ENCODE measurements at places on chromosomes 11 and 22.

DNA sequence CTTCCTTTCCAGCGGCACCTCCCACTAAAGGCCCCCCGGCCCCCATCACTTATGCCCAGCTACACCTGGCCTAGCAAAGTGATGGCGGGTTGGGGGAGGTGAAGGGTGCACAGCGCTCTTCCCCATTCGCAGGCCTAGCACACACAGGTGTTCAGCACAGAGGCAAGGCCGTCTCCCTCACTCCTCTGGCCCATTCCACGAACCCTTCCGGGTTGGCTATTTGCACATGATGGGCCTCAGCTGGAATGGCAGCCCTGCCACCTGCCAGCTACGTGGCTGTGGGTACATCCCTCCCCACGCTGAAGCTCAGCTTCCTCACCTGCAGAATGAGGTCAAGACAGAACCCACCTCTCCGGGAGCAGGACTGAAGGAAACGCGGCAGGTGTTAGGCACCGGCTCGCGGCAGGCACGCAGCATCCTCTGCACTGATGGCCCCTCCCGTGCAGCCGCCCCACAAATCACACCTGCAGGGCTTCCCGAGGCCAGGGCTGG is 4.8 kb downstream of the KIAA0930 start:
- no peak for DNase-seq

- no peak for DNase-seq
Measured at GRCh38 chr11:94673951-94674491, 94.1 kb upstream of the AMOTL1 start.

GRCh38 chr11:122159173-122159721 is 43.2 kb upstream of the BLID start:
- no peak for DNase-seq

- DNase-seq = no peak
Measured at GRCh38 chr11:113721462-113722066, 15.5 kb upstream of the TMPRSS5 start.

GRCh38 chr22:21712751-21713427 is 22.7 kb downstream of the YPEL1 start:
- peak; percentile 57 for DNase-seq

DNA sequence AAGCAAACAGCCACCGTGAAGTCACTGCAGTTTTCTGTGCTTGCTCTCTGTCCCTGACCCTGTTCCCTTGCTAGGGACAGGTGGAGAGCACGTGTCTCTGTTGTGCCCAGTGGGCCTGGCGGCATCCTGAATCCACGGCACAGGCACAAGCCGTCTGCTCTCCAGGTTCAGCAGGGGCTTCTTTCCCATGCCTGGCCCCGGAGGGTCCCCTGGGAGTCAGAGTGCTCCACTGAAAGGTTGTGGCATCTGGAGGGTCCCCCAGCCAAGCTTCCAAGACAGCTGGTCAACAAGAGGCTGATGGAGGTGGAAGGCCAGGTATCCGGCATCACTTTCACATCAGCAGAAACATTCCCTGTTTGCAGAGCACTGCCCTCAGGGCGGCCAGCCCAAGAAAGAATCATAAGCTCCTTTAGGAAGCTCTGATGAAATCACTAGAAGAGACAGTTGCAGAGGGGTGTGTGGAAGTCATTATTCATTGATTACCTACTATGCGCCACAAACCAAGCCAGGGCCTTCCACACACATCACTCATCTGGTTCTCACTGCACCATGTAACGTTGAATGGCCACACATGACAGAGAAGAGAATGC is 346.4 kb upstream of the B3GAT1 start:
- DNase-seq = no peak

DNA sequence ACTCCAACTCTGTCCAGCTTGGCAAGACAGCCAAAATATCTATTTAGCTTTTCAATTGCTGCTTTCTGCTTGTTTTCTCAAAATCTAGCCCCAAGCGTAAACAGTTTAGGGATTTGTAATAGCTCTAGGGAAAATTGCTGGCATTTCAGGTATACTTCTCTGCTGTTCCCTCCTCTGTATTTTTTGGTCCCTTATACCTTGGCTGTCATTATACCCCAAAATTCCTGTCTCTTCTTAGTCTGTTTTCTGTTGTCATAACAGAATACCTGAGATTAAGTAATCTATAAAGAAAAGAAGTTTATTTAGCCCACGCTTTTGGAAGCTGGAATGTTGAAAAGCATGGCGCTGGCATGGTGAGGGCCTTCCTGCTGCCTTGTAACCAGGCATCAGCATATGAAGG is 23.5 kb downstream of the MCAM start:
- no peak for DNase-seq

DNA sequence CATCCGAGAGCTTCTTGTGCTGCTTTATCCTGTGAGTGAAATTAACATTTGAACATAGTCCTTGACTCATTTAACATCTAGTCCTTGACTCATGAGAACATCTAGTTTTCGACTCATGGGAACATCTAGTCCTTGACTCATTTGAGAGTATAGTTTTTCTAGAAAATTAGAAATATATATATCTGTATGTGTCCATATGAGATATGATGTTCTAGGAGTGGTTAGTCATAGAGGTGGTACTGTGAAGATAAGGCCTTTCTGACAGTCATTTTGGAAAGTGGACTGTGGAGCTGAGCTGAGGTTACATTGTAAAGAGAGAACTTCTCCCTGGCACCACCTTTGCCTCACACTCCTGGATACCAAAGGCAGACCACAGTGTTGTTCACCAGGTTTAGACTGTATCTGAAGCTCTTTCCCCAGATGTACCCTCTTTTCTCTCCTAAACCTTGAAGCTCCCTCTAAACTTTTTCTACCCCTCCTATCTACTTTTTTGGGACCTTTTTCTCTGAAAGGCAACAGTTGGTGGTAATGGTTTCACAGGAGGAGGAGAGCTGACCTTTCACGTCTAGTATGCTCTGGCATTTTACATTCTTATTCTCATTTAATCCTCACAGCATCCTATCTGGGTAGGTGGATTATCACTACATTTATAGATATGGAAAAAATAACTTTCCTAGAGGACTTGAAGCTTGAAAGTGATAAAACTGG is 67.2 kb downstream of the PPP2R1B start:
- no peak for DNase-seq

DNA sequence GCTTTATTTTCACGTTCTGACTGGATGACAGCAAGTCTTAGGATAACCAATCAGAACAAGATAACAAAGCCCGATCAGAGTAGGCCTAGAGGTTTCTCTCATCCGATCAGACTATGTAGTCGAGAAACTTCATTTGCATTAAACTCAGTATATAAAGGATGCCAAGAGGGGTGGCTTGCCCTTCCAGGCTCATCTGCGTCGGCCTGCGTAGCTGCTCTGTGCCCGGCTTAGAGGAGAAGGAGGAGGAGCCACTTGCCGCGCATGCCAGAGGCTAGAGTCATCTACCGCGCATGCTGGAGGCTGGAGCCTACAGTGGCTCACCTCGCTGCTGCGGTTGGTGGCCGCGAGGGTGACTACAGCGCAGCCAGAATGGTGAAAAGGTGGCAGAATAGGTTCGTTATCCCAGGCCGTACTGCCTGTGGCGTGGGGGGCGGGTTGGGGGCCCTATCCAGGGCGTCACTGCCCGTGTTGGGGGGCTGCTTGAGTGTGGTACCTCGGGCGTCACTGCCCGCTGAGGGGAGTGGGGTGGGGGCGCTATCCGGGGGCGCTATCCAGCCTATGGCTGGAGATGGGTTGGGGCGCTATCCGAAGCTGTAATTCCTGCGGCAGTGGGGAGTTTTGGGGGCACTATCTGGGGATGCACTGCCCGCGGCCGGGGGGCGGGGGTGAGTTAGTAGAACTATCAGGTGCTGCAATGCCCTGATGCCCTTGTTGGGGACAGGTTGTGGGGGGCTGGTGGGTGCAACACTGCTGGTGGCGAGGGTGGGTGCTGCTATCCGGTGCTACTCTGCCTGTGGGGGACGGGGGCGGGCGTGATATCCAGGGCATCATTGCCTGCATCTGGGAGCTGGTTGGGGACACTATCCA is at the start of gene RFPL2:
RFPL2 (minus strand) TSS at position 218 of the 867 bp plus-strand sequence. CDS start 2,622 bp downstream, outside the sequence.
- DNase-seq = peak; percentile 44

- no peak for DNase-seq
Measured at GRCh38 chr22:37240941-37241320, 3.1 kb downstream of the RAC2 start.

DNA sequence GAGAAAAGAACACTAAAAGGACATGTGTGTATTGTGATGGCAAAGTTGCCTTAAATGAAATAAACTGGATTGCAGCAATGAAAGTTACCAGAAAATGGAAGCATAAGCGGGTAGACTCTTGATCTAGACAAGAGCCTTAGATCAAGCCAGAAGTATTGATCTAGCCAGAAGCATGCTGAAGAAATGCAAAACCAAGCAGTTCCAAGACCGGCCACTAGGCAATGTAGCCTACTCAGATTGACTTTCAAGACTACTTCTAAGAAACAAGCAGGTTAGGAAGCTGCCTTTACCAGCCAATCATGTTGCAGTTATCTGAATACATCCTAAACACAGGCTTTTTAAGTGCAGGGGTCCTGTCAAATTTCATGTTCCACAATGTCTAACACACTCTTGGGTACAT is 54.6 kb downstream of the KCNA4 start:
- DNase-seq = no peak

- no peak for DNase-seq
Measured at GRCh38 chr11:71504531-71504930, 22.5 kb upstream of the KRTAP5-7 start.

DNA sequence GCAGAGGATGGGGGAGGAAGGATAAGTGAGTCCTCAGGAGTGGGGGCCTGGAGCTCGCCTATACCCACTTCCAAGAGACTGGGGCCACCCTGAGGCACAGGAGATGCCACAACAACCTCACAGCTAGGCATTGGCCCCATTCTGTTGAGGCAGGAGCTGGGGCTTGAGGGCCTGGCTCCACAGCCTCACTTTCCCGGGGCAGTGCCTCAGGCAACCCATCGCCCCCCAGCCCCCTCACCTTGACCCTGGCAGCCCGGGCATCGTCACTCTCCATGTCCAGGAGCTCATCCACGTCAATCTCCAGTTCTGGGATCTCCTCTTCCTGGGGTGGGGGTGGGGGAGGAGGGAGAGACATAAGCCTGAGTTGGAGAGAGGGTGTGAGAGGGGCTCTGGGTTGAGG is 1.8 kb downstream of the PPP1R14B start:
- no peak for DNase-seq

DNA sequence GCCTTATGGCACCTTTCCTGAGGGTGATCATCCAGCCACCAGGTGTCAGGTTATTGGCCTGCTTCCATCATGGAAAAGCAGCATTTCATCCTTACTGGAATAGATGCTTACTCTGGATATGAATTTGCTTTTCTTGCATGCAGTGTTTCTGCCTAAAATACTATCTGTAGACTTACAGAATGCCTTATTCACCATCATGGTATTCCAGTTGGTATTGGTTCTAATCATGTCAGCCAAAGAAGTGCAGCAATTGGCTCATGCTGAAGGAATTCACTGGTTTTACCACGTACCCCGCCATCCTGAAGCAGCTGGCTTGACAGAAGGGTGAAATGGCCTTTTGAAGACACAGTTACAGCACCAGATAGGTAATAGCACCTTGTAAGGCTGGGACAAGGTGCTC is 194.2 kb downstream of the AASDHPPT start:
- DNase-seq = no peak

DNA sequence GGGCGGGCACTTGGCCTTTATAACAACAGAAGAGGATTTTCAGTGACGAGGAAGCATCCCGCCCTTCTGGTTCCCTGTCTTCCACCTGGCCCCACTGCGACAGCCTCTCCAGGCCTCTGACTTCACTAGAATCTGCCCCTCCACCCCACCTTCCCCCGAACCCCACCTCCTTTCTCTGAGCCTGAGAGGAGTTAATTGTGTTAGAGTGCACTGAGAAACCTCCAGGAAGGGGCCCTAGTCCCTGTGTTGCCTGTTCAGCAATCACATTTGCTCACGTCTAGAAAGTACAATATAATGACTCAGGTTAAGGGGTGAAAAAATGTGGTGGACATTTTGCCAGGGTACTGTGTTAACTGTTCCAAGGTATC is 38.8 kb downstream of the PTPRJ start:
- peak; percentile 41 for DNase-seq

GRCh38 chr11:121464352-121464946 is 11.7 kb upstream of the SORL1-AS1 start:
- DNase-seq = peak; percentile 68

DNA sequence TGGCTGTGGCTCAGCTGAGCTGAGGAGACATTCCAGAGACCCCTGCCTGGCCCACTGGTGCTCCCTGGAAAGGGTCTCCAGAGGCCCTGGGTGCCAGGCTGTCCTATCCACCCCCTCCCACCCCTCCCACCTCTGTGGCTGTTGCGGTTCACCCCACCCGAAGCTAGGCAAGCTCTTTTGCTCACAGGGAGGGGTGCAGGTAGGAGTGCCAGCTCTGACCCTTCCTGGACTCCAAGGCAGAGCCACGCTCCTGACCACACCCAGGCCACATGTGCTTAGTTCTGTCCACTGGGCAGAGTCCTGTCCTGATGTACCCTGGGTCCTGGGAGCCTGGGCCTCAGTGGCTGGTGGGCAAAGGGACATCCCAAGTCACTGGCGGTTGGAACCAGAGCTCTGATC is 16.4 kb downstream of the IL17REL start:
- no peak for DNase-seq

DNA sequence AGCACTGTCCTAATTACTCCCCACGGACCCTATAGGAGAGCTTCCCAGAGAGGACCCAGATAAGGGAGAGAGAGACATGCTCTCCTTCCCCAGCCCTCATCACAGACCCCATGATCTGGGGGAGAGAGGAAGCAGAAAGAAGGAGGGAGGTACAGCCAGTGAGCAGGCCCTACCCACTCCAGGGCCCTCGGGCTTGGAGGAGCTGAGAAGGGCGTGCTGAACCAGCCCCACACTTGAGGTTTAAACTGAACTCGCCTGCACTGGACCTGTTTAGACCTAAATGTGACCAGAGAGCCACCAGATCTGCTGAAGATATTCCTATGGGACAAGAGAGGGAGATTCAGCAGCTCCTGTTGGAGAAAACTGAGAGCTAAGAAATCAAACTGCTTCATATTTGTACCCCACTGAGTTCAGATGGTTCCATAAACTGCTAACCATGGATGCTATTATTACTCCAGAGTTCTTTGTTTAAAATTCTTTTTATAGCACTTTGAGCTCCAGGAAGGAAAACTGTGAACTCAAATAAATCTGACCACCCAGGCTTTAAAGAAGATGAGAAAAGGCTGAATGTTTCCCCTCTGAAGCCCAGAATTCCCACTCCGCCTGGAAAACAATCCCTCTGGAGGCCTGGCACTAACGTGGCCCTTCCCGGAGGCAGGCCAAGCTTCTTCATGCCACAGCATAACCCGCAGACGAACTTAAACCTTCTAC is 67.2 kb downstream of the EFCAB6 start:
- DNase-seq = no peak

- DNase-seq = no peak
Measured at GRCh38 chr11:16321148-16321547, 35.2 kb downstream of the SOX6 start.

- no peak for DNase-seq
Measured at GRCh38 chr11:108319541-108320145, 96.8 kb downstream of the ATM start.

- DNase-seq = no peak
Measured at GRCh38 chr22:24063986-24064385, 52.9 kb downstream of the CABIN1 start.

GRCh38 chr11:19239039-19239438 is 1.7 kb downstream of the E2F8 start:
- DNase-seq = no peak

GRCh38 chr11:1931341-1932104 is 12.0 kb downstream of the TNNT3 start:
- DNase-seq = no peak

Measured in CD4-positive, alpha-beta memory T cell (primary cell).